ENCODE measurements at places on chromosomes 16 and 17.

DNA sequence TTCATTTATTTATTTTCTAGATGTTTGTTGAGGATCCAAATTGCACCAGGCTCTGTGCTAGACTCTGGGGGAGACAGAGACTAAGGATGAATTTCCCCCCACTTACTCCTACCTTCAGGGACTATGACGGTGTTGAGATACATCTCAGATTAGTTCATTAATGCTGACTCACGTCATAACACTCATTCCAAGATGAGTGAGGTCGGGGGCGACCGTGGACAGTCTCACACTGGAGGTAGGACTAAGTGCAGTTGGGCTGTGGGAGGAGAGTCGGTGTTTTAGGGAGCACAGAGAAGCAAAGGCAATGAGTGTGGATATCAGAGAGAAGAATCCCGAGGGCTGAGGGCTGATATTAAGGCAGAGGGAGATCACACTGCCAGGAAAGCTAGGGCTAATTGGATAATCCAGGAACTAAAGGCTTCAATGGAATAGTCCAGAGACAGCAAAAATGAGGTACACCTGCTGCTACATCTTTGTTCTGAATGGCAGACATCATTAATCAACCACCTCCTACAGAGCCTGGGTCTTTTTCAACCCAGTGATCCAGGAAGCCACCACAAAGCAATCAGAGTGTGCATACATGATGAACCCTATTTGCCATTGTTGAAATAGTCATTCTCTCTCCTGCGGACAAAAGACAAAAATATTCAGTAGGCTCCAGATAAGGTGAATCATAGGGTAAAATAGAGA lies 38.6 kb upstream of the CACNG4 start:
- no peak for ATAC-seq

- ATAC-seq: no peak
Measured at GRCh38 chr16:84532291-84532724, 27.8 kb upstream of the MEAK7 start.

DNA sequence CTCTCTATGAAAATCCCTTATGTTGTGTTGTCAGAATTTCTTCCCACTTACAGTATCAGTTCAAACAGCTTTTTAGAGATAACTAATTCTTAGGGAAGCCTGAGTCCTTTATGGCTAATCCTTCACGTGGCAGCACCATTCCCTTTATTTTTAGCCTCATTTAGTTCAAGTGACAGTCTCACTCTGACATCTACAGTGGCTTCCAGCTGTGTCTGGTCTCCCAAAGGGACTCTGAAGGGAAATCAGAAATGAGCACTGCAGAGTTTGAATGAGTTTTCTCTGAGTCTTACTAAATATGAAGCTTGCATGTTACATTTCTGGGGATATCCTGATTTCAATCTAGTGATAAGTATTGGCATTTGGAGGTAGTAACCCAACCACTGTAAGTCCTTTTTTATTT lies 1104.1 kb downstream of the CDH11 start:
- ATAC-seq: no peak

DNA sequence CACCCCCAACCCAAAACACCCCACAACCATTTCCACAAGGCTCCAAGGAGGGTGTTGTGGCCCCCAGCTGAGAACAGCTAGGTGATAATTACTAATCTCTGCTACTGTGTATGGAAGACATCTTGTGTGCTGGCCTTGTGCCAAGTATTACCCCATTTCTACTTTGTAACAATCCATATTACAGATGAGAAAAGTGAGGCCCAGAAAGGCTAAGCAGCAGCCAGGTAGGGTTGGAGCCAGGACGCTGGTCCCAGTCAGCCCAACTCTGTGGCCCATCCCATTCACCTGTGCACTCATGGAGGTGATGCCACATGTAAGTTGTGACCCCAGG lies 12.4 kb upstream of the PEMT start:
- no peak for ATAC-seq
